Stimulated activated CD4-positive, alpha-beta T cell treated with anti-CD3 and anti-CD28 coated beads, Interleukin-12 subunit alpha, Interleukin-12 subunit beta, amount 100 ng/mL, for 48 hours (primary cell): ENCODE measurements at places on chromosomes 5 and 9.

- no peak for DNase-seq
Measured at GRCh38 chr5:15837551-15838289, 337.7 kb downstream of the FBXL7 start.

DNA sequence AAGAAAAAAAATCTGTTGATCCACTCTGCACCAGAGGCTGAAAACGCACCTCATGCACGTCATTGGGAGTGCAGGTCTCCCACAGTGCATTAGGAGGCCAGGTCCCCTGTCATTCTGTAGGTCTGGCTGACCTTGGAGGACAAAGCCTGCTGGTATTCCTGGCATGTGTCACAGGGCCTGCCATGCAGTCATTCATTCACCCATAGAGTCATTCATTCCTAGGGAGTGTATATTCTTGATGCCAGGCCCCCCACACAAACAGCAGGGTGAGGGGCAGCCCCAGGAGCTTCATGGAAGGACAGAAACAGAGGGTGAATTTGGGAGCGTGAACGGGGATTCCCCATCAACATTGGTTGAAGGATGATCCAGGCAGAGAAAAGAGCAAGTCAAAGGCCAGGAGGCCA is 2.2 kb downstream of the GBGT1 start:
- no peak for DNase-seq

DNA sequence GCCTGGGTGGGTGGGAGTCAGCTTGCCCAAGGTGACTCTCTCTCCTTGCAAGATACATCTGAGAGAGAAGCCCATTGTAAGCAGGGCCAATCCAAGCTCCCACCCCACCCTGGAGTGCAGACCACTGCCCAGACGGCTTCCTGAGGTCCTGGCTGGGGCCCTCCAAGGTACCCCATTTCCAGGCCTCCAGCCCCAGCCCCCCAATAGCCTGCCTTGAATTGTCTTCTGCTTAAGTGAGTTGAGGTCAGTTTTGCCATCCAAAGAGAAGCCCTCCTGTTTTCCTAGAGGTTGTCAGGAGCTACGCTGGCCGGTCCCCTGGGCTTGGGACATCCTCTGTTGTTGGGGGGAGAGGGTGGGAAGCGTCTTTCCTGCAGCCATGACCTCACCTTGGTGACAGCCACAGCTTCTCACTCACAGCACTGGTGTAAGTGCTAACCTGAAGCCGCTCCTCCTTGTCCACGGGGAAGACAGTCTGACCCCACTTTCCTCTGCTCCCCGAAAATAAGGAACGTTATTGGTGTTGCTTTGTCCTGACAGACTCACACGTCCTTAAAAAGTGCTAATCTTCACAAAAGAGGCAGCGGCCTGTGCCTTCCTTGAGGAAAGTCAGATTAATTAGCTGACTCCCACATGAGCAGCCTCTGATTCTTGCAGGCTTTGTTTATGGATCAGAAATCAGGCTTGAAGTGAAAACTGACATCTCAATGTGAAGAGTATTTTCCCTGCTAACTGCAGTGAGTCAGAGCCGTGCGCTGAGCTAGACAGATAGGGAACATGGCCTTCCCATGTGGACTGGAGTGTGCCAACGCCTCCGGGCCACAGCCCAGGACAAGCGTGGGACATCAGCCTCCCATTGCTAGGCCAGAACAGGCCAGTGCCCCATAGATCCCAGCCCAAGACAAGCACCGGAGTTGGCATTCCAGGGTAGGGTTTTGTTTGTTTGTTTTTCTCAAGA is 52.3 kb downstream of the ADAMTS2 start:
- no peak for DNase-seq

- no peak for DNase-seq
Measured at GRCh38 chr5:132209901-132210545, 17.6 kb downstream of the P4HA2 start.

GRCh38 chr9:86585422-86586143 is 231.4 kb upstream of the TUT7 start:
- no peak for DNase-seq

GRCh38 chr9:31908158-31908890 is 476.1 kb upstream of the ACO1 start:
- no peak for DNase-seq

DNA sequence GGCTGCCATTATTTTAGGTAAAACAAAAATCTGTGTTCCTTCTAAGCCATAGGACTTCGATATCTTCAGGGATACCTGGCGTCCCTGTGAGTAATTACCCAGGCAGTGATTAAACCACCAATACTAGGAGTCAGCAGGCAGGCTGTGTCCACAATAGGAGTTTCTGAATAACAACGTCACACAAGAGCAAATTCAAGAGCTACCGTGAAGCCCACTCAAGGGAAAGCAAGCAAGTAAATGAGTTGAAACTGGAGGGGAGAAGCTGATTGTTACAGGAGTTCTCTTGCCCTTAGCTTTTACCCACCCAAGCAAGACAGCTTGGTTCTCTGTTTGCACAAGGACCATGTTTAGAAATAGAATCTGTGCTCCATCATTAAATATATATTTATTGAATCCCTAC is 50.8 kb downstream of the SEMA5A start:
- no peak for DNase-seq

DNA sequence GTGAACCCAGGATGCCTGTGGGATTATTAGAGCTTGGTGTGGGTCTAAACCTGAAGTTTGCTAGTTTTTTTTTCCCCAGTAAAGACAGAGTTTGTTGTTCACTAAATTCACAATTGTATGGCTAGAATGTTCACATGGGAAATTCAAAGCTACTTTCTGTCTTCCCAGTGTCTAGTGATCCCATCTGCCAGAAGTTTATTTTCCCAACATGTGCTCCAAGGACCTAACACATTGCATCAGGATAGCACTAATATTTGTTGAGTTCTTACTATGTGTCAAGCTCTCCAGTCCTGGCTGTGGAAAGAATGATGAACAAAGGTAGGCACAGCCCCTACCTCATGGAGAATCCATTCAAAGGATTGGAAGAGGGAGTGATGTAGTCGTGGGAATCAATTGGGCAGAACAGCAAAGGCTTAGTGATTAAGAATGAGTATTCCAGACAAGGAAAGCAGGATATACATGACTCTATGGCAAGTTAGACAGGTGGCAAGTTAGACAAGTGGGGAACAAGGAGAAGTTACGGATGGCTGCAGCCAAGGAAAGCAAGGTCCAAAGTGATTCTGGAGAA is 521.5 kb upstream of the WWC1 start:
- no peak for DNase-seq

DNA sequence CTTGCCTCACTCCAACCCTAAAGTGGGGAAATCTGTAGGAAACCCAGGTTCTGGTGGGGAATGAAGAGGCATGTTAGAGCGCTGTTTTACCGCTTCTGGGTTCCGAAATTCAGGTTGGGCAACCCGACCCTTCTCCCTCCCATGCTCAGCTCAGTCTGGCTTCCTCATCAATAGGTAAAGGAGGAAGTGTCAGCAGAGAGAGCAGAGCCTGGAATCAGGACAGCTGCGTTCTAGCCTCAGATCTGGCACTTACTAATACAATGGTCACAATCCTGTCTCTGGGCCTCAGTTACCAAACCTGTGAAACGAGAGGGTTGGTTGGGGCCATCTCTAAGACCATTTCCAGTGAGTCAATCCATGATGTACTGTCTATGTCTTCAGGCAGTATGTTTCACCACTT is 16.2 kb upstream of the TNIP1 start:
- DNase-seq: no peak

DNA sequence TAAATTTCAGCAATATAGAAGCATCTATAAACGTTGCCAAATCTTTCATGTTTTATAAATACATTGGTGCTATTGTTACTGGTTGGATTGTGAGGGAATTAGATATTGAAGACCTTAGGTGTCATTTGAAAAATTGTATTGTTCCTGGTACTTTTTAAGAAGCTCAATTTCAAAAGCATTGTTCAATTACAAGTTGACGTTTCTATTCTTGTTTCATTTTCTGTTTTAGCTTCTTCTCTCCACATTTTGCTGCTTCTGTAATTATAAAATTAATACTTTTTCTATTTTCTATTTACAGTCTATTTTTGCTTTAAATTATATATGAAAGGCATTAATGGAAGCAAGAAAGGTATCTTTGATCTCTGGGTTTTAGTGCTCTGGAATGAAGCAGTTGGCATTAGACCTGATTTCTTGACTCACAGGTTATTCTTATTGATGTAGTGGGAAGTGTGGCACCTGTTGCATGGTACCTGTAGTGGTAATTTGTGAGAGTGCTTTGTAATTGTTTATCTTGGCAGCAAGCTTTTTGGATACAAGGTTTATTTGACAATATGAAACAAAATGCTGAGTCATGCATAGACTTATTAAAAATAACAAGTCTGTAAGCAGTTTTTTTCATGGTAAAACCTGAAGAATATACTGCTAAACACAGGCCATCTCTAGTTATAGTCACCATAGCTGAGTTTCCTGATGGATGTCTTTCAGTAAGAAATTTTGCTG is 13.2 kb downstream of the MACIR start:
- DNase-seq: no peak

GRCh38 chr5:150464554-150465012 is 15.0 kb upstream of the RPS14 start:
- DNase-seq: no peak

DNA sequence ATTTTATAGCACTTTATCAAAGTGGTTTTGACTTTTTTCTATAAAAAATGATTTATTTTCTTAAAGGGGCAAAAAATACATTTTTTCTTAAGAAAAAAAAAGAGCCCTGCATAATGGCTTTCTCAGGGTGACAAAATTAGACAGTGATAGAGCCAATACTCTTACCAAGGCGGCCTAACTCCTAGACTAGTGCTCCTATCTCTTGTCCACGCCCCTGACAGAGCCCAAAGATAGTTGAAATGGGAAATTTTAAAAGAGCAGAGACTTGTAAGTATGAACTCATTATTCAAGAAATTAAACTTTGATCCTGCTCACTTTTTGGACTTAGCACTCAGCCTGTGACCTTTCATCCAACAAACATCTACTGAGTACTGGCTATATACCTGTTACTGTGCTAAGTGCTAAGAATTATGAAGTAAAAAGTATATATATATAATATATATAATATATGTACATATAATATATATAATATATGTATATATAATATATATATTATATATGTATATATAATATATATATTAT is 1.2 kb downstream of the INVS start:
- DNase-seq: no peak

GRCh38 chr9:108469654-108470053 is 386.1 kb downstream of the ACTL7B start:
- DNase-seq: no peak

DNA sequence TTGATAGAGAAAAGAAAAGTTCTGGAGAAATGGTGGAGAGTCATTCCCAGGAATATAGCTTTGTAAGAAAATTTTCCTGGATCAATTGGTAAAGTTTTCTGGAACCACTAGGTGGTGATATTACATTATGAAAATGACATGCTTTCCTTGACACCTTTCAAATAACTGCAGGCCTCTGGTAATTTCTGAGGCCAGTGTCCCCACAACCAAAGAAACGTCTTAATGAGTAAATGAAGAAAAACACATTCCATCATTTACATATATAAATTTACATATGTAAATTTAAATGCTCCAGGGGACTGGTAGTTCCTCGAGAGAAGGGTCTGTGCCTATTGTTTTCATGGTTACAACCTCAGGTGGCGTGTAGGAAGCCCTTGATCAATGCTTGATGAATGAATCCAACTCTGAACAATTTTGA is 17.2 kb upstream of the RGS3 start:
- peak; percentile 12 for DNase-seq

- no peak for DNase-seq
Measured at GRCh38 chr5:122985006-122985700, 51.4 kb downstream of the PPIC start.

DNA sequence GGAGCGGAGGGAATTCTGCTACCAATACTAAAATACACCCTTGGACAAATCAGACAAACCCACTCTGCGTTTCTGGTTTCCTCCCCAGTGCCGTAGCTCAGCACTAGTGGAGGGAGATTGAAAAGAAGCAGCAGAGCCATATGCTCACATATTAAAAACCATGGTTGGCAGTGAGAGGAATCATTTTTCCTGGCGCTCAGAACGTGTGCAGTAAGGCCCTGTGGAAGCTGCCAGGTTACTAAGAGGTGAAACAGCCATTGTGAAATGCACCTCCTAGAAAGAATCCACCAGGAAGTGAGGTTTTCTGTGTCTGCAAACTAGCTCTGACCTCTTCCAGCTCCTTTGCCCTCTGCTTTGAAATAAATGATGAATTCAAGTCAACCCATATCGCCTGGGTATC is 177.2 kb downstream of the ERCC6L2 start:
- DNase-seq: no peak

- DNase-seq: no peak
Measured at GRCh38 chr9:126564716-126565115, 49.0 kb upstream of the LMX1B start.

DNA sequence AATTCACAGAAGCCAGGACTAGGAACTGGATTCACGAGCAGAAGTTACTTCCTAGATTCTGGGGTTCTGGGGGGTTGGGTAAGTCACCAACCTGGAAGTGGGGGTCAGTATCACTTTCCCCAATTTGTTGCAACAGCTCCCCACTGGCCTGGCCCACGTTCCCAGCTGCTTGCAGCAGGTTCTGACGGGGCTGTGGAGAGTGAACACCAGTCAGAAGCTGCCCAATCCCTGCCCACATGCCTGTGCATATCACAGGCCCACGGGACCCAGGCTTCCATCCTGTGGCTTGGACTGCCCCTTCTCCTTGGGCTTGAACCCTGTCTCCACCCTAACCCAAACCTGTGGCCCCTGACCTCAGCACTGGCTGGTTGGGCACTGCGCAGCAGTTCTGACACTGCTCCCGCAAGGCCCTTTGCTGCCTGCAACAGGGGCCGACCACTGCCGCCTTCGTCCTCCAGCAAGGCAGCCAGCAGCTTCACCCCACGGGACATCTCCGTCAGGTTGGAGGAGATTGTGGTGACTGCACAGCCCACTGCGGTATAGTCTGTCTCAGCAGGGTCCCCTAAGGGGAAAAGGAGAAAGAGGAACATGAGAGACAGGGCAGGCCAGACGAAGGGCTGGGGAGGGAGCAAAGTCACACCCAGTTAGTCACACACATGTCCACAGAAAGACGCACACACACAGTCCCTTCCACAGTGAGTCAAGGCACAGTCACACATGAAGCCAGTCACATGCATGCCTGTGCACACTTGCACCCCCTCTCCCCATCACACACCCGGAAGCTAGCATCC is 13.1 kb downstream of the TLN1 start:
- no peak for DNase-seq

DNA sequence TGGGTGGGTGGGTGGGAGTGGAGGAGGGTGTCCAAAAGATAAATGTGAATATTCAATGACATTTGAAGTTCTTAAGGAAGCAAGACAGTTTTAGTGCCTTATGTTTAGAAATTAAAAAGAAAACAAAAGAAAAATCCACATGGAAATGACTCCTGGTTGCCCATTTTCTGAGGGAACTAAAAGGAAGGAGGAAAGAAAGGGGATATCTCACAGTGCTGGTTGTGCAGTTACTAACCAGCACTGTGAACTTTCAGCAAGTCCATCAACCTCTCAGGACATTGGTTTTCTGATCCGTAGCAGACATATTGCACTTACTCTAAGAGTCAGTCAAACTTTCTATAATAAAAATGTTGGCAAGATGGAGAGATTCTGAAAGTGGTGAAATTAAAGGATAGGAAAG is 431.0 kb upstream of the CLINT1 start:
- DNase-seq: no peak

- peak; percentile 64 for DNase-seq
Measured at GRCh38 chr9:113511856-113512761, 48.6 kb downstream of the RGS3 start.

GRCh38 chr5:148514344-148514743 is 130.6 kb downstream of the FBXO38 start:
- no peak for DNase-seq
